Jurkat, Clone E6-1 (cell line): ENCODE measurements at places on chromosomes 2 and 18.

DNA sequence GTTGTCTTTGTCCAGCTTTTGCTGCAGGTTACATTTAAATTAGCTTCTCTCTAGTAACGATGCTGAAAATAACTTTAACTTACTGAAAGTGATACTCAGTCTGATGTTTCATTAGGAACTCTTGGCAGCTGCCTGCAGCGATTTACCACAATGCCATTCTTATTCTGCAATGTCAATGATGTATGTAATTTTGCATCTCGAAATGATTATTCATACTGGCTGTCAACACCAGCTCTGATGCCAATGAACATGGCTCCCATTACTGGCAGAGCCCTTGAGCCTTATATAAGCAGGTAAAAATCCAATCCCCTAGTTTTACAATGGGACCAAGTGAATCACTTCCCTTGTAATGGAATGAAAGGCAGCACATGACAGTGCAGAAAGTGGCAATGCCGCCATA is 16.3 kb upstream of the MFF start:
- no peak for DNase-seq

GRCh38 chr2:106065983-106066820 is 127.9 kb downstream of the UXS1 start:
- no peak for DNase-seq

DNA sequence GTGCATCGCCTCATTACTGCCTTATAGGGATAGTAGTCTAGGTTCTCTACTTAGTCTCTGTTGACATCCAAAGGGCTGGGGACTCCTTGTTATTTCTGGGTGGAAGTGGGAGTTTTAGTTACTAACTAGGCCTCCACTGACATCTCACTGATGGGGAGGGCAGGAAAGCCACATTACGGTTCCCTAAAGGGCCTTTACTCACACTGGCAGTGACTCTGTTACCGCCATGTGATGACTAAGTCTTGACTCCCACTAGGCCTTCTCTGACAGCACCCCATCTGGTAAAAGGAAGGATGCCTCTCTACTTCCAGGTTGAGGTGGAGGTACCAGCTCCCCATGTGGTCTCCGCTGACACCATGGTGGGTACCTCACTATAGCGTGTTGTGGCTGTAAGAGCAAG is 14.0 kb upstream of the BCL2L11 start:
- DNase-seq = no peak

DNA sequence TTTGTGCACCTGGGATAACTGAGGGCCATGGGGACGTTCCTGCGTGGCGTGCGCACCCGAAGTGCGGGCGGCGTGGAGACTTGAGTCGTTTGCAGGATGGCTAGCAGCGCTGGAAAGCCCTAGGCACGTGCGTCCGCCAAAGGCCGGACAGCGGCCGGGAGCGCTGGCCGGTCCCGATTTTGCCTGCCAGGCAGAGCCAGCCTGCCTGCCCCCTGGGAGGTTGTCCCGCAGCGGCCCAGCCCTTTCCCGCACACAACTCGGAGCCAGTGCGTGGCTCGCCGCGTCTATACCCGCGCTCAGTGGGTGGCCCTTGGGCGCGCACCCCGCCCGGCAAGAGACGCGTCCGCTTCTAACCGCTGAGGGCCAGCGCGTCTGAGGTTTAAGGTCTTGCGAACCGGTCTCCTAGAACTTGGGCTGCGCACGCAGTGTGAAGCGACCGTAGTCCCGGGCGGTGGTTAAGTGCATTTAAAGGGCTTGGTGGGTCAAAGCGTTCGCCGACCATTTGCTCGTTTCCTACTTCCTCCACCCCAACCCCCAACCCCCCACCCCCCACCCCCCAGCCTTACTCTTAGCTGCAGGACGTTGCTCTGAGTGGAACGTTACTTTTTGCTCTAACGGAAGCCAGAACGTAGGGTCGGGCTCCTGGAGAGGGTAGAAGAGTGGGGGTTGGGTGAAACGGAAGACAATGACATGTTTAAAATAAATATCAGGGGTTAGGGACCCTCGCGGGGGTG is 627 bp downstream of the CDCA7 start:
- DNase-seq = peak; percentile 82

DNA sequence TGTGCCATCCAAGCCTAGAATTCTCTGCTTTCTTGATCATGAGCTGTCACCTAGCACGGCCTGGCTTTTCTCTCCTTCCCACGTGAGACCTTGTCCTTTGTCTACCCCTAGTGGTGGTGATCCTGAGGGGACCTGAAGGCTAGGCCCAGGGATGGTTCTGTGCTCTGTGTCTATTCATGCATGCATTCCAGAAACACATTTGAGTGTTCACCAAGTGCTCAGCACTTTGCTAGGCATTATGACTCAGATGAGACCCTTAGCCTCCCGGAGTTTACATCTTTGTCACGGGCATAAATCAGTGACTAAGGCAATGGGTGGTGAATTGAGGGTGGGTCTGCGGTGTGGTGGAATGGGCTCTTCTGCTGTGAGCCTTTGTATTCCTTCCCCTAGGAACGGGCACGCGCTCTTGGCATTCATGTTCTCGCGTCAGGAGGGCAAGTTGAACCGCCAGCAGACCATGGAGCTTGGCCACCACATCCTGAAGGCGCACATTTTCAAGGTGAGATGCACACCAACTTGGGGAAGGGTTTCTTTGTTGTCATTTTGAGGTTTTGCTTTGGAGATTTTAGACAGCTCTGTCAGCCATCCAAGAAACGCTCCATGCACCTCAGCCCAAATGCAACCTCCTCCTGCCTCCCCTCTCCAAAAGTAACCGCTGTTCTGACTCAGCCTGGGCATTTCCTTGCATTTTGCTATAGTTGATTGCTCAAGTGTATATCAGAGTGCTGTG is 100.9 kb downstream of the WDSUB1 start:
- peak; percentile 86 for DNase-seq

- DNase-seq = no peak
Measured at GRCh38 chr18:56492136-56492535, 146.3 kb downstream of the TXNL1 start.

GRCh38 chr2:67945940-67946339 is 116.9 kb downstream of the C1D start:
- DNase-seq = no peak

GRCh38 chr2:210617732-210618330 is 61.4 kb downstream of the CPS1 start:
- peak; percentile 27 for DNase-seq
